ENCODE measurements at places on chromosomes 13 and 19.

- DNase-seq: no peak
Observed at GRCh38 chr13:28012896-28013295, 24.4 kb upstream of the URAD start.

DNA sequence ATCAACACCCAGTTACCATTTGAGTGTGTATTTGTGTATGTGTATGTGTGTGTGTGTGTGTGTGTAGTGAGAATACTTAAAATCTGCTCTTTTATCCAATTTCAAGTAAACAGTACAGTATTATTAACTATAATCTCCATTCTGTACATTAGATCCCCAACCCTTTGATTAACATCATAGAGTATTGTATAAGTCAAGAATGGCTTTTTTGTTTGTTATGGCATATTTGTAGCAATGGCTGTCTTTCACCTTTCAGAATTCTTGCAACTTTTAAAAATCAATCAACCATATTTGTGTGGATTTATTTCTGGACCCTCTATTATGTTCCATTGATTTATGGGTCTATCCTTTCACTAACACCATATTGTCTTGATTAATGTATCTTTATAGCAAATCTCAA, 779.3 kb upstream of the MIR17HG start:
- no peak for DNase-seq

GRCh38 chr13:106277484-106278154, 257.8 kb downstream of the EFNB2 start:
- no peak for DNase-seq

GRCh38 chr19:38004186-38004520, 97.1 kb downstream of the SIPA1L3 start:
- DNase-seq: no peak

GRCh38 chr13:19587635-19588300, 26.4 kb upstream of the TPTE2 start:
- peak; percentile 82 for DNase-seq

DNA sequence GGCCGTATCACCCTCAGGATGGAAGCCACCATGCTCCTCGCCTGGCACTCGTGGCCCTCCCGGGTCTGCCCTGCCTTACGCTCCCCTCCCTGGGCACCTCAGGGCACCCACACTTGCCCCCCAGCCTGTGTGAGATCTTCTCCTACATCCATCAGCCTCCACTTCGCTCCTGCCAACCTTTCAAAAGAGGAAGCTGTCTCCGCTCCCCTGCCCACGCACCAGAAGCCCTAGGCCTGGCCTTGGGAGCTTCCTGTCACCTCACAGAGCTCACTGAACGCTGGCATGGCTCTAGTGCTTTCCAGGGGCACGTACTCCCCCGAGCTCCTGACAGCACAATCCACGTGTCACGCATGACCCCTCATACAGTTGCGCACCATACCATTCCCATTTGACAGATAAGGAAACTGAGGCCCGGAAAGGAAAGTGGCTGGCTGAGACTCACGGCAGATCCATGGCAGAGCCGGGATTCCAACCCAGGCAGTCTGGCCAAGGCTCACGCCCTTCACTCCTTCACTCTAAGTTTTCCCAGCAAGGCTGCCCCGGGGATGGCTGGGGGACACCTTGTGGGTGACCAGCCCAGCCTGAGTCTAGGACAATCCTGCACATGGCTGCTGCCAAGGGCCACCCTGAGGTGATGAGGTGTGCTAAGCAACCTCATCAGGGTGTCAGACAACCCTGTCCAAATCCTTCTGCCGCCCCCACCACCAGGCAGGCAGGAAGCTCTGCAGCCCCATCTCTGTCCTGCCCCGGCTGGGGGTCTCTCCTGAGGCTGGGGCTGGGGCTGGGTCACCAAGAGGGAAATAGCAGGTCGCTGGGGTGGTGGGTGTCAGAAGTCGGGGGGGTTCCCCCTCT, 19.3 kb downstream of the PPP1R12C start:
- DNase-seq: peak; percentile 54

DNA sequence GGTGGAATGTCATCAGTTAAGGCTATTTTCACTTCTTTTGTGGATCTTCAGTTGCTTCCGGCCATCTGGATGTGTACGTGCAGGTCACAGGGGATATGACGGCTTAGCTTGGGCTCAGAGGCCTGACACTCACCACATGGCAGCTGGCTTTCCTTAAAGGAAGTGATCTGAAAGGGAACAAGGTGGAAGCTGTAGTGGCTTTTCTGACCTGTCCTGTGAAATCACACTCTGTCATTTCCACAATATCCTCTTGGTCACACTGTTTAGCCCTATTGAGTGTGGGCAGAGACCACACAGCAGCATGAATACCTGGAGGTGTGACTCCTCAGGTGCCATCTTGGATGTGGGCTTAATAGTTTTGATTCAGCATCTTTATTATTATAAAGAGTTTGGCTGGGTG, 4.5 kb upstream of the BAX start:
- DNase-seq: no peak

DNA sequence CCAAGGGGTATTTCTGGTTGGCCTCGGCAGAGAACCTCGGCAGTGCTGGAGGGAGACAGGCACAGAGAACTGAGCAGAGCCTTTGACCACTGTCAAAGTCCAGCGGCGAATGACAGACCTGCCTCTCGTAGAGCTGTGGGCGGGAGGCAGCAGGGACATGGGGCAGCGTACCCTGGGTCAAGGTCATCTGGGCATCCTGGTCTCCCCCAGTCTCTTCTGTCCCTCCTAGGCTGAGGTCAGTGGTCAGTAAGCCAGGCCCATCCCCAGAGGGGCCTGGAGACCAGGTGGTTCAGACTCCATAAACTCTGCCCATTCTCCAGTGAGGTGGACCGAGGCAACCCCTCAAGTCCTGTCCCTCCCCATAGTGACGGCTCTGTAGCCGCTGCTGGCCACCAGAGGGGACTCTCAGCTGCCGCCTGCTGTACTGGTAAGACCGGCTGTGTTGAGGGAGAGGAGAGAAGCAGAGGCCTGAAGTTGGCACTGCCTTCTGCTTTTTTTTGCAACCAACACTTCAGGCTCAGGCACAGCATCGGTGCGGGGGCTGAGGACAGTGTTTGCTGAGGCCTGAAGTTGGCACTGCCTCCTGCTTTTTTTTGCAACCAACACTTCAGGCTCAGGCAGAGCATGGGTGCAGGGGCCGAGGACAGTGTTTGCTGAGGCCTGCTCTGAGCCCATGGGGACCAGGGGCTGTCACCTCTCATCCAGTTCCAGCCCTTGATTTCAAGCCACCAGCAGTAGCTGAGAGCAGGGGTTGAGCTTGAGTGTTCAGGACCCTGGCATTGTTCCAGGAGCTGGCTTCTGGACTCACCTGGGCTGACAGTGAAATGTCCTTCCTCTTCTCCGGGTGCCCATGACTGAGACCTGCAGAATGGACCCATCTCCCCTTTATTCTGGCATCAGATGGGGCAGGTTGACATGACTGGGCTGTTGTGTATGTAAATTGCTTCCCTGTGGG, at the start of gene PGLYRP2:
TSS of gene PGLYRP2 (minus strand) at position 111 of the 955 bp plus-strand sequence. CDS start 130 bp downstream, outside the sequence.
- peak; percentile 64 for DNase-seq

DNA sequence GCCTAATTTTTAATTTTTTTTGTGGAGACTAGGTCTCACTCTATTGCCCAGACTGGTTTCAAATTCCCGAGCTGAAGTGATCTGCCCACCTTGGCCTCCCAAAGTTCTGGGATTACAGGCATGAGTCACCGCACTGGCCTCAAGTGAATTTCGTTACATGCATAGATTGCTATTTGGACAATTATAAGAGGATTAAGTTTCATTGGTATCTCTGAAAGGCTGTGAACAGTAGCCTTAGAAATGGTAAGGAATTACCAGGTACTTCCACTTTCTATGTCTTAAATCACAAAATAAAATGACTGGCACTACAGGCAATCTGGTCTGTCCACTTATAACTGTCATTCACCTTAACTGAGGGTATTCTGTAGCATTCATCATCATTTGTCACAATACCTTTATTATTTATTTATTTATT, 2.9 kb upstream of the CCDC9 start:
- DNase-seq: no peak

- no peak for DNase-seq
Observed at GRCh38 chr13:44806826-44807225, 182.4 kb downstream of the NUFIP1 start.

- DNase-seq: no peak
Observed at GRCh38 chr13:95920485-95920884, 132.7 kb downstream of the UGGT2 start.

DNA sequence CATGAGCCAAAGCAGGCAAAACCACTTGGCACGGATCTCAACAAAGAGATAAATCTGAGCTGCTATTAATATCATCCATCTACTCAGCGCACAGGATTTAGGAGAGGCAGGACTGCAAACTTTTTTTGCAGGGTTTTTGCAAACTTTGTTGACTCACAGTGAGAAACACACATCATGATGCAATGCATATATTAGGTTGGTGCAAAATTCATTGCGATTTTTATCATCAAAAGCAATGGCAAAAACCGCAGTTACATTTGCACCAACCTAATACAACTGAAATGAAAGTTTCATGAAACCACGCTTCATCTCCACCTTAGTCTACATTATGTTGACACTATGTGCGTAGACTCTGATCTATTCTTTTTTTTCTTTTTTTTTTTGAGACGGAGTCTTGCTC, 4.5 kb upstream of the NOVA2 start:
- no peak for DNase-seq

- DNase-seq: no peak
Observed at GRCh38 chr13:38707460-38707859, 20.6 kb downstream of the FREM2 start.

DNA sequence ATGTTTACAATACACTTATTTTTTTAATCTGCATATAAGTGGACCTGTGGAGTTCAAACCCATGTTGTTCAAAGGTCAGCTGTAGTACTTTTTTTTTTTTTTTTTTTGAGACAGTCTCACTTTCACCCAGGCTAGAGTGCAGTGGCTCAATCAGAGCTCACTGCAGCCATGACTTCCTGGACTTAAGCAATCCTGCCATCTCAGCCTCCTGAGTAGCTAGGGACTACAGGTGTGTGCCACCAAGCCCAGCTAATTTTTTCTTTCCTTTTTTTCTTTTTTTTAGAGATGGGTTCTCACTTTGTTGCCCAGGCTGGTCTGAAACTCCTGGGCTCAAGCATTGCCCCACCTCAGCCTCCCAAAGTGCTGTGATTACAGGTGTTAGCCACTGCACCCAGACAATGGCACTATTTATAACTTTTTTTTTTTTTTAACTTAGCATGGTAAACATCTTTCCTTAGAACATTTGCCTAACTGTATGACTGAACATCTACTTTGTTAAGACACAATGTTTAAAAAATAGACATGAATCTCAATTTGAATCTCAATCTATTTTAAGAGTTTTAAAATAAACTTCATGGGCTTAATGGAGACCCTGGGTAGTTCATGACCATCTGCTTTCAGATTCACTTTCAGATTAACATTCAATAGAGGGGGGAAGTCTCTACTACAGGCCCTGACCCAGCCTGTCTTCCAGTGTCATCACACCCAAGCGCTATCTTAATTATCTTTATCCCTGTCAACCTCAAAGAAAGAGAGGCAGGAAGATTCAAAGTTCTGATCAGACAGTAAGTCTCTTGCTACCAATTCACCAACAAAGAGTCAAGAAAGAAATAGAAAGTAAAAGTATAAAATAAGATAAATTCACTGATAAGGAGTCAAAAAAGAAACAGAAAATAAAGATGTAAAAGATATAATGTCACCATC, 97.7 kb upstream of the DOCK9 start:
- no peak for DNase-seq

GRCh38 chr19:14118165-14119051, 846 bp upstream of the PRKACA start:
- peak; percentile 79 for DNase-seq

DNA sequence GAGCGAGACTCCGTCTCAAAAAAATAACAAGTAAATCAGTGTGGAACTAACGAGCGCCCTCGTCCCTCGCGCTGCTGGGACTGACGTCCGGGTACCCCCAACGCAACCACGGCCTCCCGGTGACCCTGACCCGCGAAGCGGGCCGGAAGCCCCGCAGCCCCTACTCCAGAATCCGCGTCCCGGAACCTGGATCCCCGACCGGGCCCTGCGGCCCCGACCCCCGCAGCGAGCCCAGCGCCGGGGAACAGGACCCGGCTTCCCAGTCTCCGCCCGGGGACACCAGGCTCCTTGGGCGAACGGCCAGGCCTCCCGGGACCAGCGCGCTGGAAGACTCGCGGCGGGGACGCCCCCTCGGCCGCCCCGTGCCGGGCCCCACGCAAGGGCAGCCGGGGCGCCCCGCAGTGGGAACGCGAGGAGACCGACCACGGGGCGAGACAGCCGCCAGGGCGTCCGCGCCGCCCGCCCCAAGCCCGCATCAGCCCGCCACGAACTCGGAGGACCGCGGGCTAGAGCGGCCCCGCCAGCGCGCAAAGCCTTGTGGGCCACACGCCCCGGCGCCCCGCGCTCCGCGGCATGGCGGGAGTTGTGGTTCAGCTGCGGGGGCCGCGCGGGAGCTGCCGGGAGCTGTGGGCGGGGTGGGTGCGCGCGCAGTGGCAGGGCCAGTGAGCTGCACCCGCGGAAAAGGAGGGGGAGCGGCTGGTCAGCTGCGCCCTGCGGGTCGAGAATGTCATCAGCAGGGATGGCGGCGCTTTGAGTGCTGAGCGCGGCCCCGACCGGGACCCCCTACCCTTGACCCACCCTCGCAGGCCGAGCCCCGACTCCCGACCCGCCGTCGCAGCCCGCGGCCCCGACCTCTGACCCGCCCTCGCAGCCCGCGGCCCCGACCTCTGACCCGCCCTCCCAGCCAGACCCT, 7.5 kb upstream of the MADCAM1 start:
- peak; percentile 96 for DNase-seq

DNA sequence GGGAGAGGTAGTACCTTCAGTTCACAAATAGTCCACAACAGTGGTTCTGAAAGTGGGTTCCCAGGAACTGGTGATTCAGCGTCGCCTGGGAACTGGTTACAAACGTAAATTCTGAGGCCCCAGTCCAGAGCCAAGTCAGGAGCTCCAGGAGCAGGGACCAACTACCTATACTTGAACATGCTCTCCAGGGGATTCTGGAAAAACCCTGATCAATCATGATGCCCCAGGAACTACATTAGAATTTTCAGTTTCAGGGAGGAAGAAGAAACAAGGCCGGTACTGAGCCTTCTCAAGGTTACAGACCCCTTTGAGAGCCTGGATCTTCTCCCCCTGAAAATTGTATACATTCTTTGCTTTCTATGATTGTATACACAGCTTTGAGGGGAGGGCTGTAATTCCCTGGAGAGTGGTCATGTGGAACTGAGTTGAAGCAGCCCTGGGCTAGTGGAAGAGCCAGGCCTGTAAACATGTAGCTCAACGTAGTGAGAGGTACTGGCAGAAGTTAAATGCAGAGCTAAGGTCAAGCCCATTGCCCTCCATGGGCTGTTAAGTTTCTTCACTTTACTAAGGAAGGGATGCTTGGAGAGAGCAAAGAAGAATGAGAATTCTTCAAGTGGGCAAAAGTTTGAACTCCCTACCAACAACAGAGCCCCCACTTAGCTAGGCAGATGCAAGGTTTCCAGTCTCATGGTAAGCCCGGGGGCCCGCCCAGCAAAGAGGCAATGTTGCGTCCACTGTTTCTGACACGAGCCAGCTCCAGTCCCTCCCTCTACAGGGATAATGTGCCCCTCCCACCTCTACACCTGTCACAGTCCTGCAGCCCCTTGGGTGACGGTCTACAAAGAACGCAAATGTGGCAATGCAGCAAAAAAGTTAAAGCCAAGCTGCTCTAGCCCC, 17.0 kb downstream of the DOCK9 start:
- DNase-seq: no peak
